ENCODE measurements at places on chromosomes 11 and 22. TPM values are rescaled to one million over a fixed set of nuclear protein-coding genes. Genes with fewer than 3 reads are reported as not detected.
A peak's percentile ranks its signal among the peaks of the same experiment; 100 is the strongest.

Gene TSGA10IP
- not detected for total RNA-seq

DNA sequence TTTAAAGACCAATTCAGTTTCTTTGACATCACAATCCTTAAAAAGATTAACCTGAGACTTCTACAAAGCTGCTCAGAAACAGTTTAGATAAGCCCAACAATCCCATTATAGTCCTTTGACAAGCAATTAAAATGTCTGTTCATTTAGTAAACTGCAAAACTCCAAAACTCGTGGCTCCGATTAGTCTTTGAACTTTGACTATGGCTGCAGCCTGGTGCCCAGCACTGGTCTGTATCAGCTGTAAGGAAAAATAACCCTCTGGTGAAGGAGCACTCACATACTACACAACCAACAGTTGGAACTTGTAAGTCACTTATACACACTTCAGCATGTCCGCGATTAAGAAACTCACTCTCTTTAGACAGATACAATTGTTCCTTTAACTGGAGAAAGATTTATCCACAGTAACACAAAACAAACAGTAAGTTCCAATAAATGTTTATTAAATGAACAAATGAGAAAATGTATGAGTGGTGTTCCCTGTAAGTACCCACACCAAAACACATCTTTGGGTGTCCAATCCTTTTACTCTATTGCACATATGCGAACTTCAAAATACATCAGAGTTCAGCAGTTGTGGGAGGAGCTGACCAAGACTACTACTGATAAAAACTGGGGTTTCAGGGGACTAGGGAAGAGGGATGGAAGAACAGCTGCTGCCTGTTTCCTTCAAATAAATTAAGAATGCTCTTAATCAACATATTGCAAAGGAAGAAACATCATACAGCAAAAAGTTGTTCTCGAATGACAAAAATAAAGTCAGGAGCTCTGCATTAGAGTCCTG, 36.4 kb downstream of the PITPNB start:
- DNase-seq: no peak

Gene PRRG4
- 0.25 TPM for total RNA-seq

DNA sequence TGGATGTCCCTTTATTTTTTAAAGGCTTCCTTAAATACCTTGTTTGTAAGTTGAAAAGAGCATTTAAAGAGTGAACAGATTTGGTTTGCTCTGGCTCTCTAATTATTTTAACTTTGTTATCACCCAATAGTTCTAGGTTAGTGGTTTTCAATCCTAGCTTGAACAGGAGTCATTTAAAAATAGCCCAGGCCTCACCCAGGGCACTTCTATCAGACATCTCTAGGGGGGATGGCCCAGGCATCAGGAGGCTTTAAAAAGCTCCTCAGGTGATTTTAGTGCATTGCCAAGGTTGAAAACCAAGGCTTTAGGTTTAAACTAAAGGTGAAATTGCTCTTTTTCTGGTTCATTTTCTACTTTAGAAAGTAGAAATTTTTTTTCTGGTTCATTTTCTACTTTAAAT, 8.3 kb downstream of the CAT start:
- DNase-seq: no peak

DNA sequence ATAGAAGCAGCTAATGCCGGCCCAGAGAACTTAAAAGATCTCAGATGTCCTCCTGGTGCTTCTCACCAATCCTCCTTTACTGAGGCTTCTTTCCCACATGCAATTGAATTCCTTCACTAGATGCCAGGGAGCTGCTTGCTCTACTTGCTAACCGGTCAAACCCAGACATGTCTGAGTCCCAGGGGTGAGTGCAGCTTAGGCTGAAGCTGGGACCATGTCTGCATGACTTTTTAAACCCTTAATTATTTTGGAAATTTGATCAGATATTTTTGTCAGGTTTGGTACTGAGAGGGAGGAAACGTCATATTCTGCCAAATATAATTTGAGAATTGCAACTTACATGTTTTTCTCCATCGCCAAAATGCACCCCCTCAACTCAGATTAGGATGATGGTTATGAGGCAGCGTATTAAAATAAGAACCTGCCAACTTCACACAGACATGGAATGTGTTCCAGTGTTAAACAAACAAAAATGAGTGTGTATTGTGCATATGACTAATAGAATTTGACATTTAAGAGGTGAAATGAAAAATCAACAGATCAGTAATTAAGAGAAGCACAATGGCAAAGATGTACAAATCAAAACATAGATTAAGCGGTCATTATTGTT, 529.5 kb downstream of the ETS1 start:
- DNase-seq: no peak

GRCh38 chr11:27907530-27907929, 200.4 kb downstream of the KIF18A start:
- no peak for DNase-seq

GRCh38 chr11:75384438-75385080, 14.8 kb upstream of the RPS3 start:
- DNase-seq: peak; percentile 27

- peak; percentile 53 for DNase-seq
Measured at GRCh38 chr11:76885390-76886097, 24.8 kb downstream of the ACER3 start.

DNA sequence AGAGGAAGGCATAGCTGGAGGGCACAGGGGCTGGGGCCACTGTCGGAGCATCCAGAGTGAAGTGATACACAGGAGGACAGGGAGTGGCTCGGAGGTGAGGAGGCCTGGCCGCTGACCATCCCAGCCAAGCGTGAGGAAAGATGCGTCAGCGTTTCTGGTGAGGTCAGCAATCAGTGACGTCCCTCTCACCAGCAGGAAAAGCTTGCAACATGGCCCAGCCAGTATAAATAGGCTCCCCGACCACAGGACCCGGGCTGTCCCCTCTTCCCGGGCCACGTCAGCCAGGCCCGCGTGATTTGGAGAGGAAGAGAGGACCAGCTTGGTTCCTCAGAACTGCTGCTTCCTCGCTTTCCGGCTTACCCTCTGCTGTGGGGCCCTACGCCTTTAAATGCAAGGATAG, 4.2 kb upstream of the OSM start:
- no peak for DNase-seq

Gene C11orf65
- 0.41 TPM for total RNA-seq

DNA sequence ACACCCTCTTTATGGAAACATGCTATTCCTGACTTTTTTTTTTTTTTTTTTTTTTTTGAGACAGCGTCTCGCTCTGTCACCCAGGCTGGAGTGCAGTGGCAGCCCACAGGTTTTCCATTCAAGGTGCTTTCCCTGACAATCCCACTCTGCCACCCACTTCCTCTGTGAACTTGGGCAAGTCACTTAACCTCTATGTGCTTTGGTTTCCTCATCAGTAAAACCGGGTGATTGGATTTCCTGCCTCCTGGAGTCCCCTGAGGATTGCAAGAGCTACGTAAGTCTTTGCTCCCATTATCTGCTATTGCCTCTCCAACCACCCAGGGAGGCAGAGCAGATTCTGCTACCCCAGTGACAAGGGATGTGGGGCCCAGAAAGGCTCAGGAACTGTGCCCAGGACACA, 54.1 kb downstream of the CELSR1 start:
- no peak for DNase-seq

DNA sequence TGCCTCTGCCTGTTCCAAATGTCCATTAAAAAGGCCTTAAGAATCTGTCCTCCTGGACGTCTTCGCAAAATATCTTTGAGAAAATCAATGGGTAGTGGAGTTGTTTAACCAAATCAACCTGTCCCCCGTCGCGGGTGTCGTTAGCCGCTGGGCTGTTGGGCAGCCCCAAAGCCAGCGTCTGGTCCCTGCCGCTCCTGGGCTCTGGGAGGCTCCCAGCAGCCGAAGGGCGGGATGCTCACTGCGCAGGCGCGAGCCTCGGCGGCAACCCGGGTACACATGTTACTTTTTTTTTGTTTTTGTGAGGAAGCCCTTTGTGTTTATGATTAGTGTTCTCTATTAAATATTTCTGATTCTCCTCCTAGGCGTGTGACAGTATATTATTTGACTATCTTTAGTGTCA, 12.6 kb downstream of the MMP10 start:
- DNase-seq: no peak

GRCh38 chr11:33706546-33706945, 5.9 kb upstream of the C11orf91 start:
- no peak for DNase-seq

DNA sequence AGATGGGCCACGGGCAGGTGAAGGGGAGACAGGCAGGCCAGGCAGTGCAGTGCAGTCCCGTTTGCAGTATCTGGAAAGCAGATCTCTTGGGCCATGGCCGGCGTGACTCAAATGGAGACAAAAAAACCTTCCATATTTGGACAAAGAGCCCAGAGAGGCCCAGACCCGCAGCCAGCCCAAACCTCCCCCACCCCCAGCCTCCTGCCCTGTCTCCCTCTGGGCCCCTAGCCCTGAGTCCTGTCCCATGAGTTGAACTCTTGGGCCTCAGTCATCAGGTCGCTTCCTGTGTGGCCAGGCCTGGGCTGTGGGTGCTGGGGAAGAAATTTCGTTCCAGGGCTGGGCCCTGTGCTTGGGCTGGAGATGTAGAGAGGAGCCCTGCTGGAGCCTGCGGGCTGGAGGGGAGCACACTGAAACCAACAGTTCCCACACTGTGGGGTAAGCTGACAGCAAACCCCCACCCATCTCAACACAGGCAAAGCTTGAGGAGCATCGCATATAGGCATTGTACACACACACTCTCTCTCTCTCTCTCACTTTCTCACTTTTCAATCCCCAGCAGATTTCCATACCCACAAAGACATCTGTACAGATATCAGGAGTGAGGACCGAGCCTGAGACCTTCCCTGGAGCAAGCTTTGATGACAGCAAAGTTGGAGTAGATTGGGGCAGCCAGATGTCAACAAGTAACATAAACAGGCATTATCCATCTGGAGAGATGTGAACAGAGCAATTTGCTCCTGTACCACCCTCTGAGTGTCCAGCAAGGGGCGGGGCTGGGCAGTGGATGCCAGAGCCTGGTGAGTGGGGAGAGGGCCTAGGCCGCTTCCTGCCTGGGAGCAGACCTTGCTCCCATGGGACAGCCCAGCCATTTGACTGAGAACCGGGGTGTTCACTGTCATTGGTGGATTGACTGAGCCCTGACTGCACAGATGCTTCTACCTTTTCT, 17.2 kb downstream of the ARHGEF17 start:
- no peak for DNase-seq

GRCh38 chr11:34373727-34374126, 15.9 kb upstream of the ABTB2 start:
- no peak for DNase-seq

Gene MUC2
- total RNA-seq: not detected

Gene SMTN
- 13.9 TPM for total RNA-seq

Gene KDM4E
- not detected for total RNA-seq

Gene GPHA2
- total RNA-seq: not detected

DNA sequence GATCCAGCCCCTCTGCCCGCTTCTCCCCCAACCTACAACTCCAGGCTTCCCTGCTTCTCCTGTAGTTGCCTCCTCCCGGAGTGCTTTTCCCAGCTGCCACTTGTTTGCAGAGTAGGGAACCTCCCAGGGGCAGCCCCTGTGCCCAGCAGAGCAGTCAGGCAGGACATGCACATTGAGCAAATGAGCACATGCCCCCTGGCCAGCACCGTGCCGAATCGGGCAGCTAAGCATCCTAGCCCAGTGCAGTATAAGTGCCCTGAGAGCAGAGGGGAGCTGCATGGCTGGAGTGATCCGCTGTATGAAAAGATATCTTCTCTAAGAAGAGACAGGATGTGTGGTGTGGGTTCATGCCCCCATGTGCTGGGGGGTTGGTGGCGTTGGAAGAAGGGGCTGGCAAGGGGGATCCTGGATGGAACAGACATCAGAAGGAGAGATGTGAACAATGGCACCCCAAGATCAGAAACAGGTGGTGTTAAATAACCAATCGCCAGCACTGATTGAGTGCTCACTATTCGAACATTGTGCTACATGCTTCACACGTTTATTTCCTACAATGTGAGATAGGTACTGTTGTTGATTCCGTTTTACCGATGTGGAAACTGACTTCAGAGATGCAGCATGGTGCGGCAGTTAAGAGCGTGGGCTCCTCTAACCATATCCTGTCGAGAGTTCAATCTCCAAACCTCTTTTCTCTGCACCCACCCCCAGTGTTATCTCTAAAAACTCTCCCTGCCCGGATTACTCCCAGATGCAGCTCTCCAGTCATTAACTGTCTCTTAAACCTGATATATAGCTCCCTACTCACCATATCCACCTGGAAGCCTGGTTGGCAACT, 1.2 kb downstream of the AIP start:
- DNase-seq: no peak

DNA sequence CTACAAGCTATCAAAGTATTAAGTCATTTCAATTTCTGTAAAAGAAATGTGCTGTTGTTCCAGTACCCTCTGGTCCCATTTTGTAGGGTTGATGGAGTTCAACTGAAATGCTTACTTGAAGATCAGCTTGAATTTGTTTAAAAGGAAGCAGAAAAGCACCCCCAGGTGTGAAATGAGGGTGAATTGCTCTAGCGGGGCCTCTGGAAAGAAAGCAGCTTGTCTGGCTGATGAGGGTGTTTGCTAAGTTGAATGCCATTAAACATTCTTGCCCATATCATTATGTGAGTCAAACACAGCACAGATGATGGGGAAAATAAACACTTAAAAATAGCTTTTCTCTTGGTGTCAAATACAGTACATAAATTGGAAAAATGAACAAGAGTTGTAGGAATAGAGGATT, 280.3 kb downstream of the RAB38 start:
- DNase-seq: no peak

Gene SPON1
- total RNA-seq: 0.14 TPM

Gene SUN2
- 42.0 TPM for total RNA-seq

Gene RGL4
- not detected for total RNA-seq

Gene SAA1
- not detected for total RNA-seq

DNA sequence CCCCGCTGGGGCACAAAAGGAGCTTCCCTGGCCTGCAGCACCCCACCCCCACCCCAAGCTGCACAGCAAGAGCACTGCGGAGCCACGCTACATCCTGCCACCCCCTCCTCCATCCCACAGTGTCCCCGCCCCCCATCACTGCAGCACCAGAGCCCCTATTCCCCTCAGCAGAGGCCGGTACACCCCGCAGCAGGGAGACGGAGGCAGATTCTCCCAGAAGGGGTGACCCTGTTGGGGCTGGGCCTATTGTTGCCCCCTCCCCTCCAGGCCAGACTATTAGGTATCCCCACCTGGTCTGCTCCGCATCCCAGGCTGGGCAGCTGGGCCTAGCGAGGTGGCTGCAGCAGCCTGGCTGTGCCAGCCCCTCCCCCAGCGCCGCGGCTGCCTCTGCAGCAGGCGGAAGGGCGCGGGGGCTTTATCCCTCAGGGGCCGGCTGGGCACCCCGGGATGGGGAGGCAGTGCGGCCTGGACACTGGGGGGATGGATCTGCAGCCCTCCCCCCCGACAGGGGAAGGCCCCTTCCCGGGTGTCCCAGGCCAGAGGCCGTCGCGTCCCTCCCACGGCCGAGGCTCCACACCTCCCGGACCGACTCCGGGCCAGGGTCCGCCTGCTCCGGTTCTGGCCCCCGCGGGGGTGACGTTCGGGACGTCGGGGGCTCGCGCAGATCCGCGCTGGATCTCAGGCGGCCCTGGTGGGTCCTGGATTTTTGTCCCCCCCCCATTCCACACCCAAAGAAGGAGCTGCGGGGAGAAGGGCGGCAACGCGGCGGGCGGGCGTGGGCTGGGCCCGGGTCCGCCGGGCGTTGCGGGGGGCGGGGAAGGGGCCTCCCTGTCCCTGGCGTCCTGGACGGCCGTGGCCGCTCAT, 943 bp downstream of the DUSP8 start:
- no peak for DNase-seq

GRCh38 chr11:36230779-36231699, 58.2 kb downstream of the COMMD9 start:
- no peak for DNase-seq

- peak; percentile 79 for DNase-seq
Measured at GRCh38 chr11:112364962-112365481, 104.4 kb upstream of the PLET1 start.
